A172 (cell line): ENCODE measurements at places on chromosomes 6 and 20. TPM values are rescaled to one million over a fixed set of nuclear protein-coding genes. Genes with fewer than 3 reads are reported as not detected.

The ZNF391 gene
- 0.53 and 3.3 TPM in 2 replicates for total RNA-seq

The LIME1 gene
- total RNA-seq, result 53.8 and 59.0 TPM in 2 replicates

The XKR7 gene
- total RNA-seq, result not detected in 2 replicates

The MACROD2 gene
- 0.02 and 0.46 TPM in 2 replicates for total RNA-seq

The NKX2-4 gene
- not detected in 2 replicates for total RNA-seq

The ZSWIM3 gene
- total RNA-seq, result 4.2 and 4.8 TPM in 2 replicates

The EIF6 gene
- 230 and 292 TPM in 2 replicates for total RNA-seq

GRCh38 chr6:89489078-89489477 lies 56.1 kb downstream of the ANKRD6 start:
- no peak for DNase-seq

DNA sequence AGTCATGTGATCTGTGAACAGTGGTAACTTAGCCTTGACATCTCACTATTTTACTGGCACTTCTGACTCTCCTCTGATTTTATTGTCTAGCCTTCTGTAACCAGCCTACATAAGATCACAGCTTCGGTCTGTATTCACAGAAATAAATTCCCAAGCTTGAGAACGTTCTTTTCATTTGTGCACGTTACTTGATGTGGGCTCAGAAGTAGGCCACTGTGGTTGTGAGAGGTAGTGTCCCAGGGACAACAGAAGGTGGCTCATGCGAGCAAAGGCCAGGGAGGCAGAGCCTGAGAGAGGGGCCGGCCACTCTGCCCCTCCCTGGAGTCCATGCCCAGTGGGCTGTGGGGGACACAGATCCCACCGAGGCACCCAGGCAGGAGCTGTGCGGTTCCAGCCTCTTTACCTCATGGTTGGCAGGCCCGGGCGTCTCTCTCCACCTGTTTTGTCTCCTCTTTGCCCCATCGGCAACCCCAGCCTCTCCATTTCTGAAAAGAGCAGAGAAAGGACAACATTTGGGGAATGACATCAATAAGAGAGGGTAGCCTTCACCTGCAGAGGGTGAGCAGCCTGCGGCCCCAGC lies 207.5 kb upstream of the CST7 start:
- DNase-seq, result no peak

DNA sequence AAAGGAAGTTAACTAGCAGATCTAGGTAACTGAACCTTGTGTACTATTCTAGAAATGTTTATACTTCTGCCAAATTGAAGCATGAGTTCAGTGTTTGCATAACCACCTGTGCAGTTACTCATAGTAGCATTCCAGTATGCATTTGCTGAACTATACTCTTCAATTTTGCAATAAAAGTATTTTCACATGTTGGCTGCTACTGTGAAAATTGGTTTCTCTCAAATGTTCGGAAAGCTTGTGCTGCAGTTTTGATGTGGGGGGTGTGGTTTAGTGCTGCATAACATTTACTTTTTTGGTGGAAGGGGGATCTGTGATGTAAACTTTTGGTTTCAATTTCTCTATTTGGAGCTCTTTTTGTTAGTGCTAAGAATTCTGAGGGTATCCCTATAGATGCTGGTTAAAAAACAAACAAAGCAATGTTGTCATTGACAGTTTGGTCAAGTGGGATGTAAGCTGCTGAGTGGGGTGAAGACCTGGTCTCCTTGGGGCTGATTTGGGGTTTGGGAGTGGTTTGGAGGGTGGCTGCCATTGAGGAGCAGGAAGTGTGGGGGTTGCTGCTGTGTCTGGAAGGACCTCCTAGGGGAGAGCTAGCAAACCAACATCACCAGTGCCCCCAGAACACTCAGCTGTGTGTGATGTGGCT lies 87.8 kb downstream of the CARMIL1 start:
- DNase-seq, result no peak

- DNase-seq, result no peak
Measured at GRCh38 chr6:155994086-155994485, 538.4 kb upstream of the NOX3 start.

DNA sequence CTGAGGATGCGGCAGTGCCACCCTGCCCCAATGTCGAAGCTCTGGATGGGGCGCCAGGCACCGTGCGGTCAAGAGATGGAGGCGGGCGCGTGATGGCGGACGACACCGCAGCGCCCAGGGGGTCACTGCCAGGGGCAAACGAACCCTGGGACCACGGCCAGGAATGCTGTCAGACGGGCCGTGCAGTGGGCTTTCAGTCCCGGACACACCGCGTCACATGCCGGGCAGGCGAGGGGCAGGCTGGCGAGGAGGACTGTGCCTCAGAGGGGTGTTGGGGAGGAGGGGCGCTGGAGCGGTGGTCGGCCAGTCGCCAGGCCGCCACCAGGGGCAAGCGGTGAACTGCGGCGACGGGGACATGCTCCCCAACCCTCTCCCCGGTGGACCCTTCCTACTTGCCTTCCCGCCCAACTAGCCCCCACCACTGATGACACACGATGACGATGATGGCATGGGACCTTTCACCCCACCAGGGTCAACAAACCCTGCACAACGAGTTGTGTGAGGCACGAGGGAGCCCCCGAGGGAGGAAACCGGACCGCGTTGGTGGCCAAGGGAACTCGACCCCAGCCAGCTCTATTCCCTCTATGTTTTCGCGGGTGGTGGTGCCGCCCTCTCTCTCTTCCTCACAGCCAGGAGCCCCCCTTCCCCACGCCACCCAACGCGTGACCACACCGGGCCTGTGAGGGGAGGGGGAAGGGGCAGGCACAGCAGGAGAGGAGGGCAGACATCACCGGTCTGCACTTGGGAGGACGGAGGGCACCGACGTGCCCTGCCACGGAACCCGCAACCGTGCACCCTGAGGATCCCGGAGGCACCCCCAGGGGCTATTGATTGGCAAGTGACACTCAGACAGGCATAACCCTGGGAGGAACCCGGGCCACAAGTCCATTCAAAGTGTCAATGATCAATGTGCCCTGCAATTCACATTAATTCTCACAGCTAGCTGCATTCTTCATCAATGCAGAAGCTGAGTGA lies 1960.9 kb upstream of the DEFB115 start:
- no peak for DNase-seq

DNA sequence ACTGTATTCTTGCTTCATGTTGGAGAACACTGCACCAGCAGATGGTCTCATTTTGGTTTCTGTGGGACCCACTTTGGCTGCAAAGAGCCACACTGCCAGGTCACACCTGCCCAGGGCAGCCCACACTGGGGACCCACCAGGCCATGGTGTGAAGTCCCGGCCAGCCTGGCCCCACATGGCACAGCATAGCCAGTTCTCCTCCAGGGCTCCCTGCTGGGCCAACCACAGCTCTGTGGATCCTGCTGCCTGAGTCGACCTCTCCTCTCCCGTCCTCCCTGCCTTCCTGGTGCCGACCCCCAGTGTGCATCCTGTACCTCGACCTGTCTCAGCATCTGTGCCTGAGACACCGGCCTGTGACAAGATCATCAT lies 3.0 kb downstream of the ARFRP1 start:
- no peak for DNase-seq

DNA sequence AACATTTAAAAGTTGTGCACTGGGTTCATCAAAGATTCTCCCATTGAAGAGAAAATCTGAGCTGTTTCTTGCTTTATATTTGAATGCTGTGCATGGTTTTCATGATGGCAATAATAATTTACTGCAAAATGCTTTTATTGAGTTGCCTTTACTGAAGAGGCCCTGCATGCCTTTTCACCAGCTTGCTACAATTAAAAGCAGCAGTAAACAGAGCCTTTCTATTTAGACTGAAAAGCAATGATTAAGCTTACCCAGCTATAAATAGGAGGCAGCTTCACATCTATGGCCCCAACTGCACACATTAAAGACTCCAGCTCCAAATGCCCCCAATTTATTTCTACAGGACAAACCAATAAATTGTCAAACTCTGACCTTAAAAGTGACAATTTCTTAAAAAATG lies 70.3 kb downstream of the ANKEF1 start:
- DNase-seq, result no peak

DNA sequence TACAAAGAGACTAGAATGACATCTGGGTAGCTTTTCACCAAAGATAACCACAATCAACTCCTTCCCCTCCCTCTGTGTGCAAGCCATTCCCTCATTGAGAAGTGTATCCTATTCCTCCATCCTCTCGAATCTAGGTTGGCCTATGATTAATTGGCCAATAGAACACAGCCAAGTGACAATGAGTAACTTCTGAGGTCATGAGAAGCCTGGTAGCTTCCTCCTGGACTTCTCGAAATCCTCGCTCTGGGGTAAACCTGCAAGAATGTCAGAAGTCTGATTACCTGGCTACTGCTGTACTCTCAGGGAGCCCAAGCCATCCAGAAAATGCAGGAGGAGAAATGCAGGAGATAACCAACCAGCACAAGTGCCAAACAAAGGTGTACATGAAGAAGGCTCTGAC lies 13.1 kb downstream of the ARHGAP18 start:
- DNase-seq, result no peak

DNA sequence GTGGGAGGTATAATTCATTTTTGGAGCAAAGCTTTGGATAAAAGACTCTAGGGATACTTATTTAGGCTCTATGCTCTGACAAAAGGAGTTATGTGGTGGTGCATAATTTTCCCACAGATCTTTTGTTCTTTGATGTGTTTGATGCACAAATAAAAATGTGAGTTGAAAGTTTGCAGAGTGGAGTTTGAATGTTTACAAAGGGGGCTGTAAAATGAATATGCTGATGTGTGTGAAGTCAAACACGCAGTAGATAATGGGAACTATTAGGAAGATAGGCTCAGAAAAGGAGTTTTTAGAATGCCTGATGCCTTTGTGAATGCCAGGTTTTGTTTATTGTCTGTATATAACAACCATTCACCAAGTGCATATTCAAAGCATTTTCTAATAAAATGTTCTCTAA lies 545.0 kb upstream of the EPHA7 start:
- DNase-seq, result no peak

DNA sequence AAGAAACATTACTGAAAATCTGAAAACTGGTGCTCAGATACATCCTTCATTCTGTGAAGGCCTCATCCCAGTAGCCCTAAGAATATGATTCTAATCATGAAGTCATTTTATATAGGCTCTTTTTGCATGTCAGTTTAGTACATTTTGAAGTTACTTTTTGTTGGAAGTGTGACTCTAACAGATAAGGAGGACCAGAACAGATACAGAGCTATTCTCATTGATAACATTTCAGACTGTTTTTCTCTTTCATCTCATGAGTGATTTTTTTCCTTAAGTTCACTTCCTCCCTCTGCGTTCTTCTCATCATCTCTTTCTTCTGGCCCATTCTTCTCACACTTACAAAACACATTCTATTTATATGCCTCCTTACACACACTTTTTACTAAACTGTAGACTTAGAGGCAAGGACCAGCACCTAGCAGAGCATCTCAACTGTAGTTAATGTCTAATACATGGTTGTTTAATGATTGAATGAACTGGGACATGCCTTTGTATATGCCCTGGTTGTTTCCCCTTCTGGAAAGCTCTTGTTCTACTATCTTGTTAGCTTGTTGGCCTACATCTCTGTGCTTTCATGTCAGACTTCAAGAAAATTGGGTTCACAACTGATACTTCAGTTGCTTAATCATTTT lies 8.7 kb downstream of the CTNNBL1 start:
- no peak for DNase-seq

- peak; percentile 3 for DNase-seq
Measured at GRCh38 chr6:75337835-75338580, 53.4 kb upstream of the TMEM30A start.

DNA sequence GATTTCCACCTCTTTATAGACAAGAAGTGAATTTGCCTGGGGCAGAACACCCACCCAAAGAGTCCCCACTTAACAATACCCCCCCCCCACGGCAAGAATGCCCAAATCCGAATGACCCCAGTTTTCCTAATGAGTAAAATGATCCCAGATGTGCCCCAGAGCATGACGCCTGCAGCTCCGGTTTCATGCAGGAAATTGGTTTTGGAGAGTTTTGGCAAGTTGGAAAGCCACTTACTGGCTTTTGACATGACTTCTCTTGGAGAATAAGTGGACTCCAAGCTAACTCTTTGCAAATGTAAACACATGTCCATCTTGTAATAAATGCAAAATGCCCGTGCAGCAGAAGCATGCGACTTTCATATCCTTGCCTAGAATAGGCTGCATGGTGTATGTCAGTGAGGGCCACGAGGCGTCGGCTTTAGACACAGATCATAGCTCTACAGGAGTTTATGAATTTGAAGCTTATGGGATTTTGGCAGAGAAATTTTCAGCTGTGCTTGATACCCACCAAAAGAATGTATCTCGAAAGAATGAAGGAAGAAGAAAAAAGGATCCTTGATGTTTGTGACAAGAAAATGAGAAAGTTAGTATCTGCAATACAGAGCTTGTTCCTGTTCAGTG lies 24.2 kb downstream of the EDN3 start:
- no peak for DNase-seq

DNA sequence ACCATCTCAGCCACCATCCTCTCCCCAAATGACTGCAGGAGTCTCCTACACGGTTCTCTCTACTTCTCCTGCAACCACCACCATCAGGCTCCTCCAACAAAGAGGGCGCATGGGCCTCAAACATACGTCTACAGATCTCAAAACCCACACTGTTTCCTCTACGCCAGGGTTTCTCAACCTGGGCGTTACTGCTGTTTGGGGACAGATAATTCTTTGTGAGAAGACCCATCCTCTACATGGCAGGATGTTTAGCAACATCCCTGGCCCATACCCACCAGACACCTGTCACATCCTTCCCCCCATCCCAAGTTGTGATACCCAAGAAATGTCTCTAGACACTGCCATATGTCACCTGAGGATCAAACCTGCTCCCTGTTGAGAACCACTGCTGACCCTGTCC lies 45.0 kb downstream of the ELMO2 start:
- DNase-seq, result no peak

DNA sequence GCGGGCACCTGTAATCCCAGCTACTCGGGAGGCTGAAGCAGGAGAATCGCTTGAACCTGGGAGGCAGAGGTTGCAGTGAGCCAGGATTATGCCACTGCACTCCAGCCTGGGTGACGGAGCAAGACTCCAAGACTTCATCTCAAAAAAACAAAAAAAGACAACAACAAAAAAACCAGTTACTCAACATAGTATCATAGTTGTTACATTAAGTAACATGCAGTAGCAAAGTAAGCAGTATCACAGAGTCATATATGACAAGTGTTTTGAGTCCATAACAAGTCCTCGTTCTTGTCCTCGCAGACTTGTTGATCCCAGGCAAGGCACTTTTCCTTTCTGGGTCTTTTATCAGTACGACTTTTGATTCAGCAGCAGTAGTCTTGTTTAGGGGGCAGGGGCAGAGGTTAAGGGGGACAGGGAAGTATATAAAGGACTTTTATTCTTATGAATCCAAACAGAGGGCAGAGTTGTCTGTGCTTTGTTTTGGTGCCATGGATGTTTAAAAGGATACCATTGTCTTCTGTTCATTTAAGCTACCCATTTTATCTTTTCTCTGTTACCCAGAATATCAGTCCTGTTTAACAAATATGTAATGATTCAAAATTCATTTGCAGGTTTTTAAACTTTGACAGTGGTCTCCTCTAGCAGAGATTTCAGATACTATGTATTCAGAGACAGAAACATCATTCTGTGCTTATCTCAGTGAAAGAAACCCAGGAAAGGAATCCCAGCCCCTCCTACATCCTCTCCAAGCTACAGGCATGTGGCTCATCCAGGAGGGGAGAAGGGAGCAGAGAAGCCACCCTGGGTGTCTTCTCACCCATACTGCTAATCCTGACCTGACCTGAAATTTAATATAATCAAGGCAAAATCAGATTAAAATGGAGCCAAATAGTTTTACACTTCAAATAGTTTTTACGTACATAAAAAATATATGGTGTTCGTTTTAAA lies 137.9 kb upstream of the EDN1 start:
- no peak for DNase-seq
